Kidney tubule cell (primary cell): ENCODE measurements at places on chromosomes 6 and 20.

DNA sequence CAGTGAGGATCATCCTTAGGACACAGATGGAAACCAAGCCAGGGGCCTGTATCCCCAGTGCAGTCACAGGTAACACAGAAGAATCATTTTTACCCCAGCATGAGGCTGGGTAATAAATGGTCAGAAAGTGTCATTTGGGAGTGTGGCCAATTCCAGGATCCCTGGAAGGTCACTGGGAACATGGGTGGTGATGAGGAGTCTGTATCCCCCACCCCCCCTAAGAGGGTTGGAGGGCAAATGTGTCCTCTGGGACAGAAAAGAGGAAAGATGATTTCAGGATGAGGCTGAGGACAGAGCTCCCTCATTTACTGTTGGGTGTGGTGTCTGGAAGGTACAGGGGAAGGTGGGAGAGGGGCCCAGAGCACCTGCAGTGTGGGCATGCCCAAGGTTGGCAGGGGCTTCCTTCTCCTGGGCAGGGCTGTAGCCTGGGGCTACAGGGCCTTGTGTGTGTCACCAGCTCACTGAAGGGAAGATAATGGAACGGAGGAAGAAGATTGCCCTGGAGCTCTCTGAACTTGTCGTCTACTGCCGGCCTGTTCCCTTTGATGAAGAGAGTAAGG is 34.5 kb downstream of the PLCG1 start:
- DNase-seq: no peak

- peak; percentile 64 for DNase-seq
These were observed 560 bp downstream of the YTHDF1 start for GRCh38 chr20:63215101-63216040.

- peak; percentile 44 for DNase-seq
These were observed 80.5 kb downstream of the PRSS35 start for GRCh38 chr6:83592770-83593394.

- no peak for DNase-seq
These were observed 6.0 kb downstream of the FUCA2 start for GRCh38 chr6:143505537-143505936.
